ENCODE measurements at places on chromosomes 1 and 21.

GRCh38 chr21:36716836-36717235, 17.9 kb downstream of the SIM2 start:
- no peak for DNase-seq

DNA sequence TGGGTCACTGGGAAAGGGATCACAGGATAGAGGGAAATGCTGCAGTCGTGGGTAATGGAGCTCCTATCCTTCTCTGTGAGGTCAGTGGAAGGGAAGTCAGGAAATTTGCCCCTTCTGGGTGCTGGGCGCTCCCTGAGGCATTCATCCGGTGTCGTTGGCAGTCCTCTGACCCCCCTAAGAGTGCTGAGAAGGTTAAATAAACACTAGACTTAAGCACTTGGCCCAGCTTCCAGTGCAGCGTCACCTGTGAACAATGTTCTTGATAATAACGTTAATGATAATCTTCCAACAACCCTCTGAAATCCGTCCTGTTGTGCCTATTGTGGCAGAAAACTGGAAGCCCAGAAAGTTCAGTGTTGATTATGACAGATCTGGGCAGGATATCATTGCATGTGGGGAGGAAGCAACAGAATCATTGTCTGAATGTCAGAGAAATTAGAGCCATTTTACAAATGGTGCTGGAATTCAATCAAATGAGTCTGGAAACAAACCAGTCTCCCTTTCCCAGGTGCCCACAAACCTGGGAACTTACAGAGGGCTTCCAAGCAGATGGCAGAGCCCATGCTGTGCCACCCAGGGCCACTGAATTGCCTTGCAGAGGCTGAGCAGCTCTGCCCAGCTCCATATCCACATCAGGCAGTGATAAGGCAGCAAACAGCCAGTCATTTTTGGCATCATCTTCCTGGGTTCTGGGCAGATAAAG, 216.8 kb downstream of the KAZN start:
- DNase-seq, result no peak

GRCh38 chr1:10634428-10635084, 159.8 kb downstream of the PEX14 start:
- DNase-seq, result no peak

DNA sequence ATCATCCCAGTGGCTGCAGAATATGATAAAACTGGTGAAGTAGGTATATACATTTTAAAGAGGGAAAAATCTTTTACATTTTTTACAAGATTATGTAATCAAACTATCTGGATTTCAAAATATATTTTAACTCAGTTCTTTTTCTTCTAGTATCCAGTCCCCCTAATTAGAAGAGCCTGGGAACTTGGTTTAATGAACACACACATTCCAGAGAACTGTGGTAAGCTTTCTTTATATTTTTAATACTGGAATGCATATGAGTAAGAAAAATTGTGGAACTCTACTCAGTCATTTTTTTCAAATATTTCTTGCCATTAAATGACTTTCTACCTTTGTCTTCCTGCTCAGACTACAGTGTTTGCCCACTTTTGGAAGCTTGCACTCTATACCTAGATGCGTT, 8.2 kb downstream of the ACADM start:
- no peak for DNase-seq

DNA sequence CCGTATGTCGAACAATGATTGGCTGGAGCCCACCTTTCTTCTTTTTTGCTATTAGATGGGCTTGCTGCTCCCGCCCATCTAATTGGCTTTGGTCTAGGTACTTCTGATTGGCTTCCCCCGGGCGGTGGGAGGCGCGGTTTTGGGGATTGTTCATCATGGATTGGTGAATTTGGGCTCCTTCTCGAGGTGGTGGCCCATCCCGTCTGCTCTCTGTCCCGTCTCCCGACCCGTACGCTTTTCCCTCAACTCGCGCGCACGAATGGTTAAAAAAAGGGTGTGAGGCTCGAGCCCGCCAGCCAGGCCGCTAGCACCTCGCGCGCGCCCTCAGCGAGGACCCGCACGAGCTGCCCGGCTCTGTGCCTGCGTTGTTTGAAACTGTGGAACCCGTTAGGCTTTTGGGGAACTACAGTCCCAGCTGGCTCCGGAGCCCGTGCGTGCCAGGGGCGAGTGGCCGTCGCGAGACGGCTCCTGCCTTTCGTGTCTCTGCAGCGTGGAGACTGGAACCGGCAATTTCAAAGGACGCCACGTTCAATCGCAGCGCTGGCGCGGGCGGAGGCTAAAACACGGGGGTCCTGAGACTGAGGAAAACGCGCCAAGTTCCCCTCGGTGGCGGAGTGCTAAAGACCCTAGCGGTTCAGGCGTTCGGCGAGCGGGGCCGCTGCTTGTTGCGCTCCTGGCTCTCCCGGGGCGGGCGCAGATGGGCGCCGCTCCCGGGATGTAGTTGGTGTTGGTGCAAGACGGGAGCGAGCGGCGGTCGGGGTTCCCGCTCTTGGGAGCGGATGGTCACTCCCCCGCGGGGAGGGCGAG, at the start of gene USP1:
TSS of gene USP1 (plus strand) at position 584 of the 807 bp plus-strand sequence. CDS start 2,819 bp downstream, outside the sequence.
- peak; percentile 98 for DNase-seq

GRCh38 chr1:27570784-27571183, 33.2 kb downstream of the AHDC1 start:
- no peak for DNase-seq

- no peak for DNase-seq
These were observed 711 bp upstream of the TESK2 start for GRCh38 chr1:45491487-45492260.

- DNase-seq, result no peak
These were observed 394.3 kb downstream of the TGFB2 start for GRCh38 chr1:218739426-218739825.

DNA sequence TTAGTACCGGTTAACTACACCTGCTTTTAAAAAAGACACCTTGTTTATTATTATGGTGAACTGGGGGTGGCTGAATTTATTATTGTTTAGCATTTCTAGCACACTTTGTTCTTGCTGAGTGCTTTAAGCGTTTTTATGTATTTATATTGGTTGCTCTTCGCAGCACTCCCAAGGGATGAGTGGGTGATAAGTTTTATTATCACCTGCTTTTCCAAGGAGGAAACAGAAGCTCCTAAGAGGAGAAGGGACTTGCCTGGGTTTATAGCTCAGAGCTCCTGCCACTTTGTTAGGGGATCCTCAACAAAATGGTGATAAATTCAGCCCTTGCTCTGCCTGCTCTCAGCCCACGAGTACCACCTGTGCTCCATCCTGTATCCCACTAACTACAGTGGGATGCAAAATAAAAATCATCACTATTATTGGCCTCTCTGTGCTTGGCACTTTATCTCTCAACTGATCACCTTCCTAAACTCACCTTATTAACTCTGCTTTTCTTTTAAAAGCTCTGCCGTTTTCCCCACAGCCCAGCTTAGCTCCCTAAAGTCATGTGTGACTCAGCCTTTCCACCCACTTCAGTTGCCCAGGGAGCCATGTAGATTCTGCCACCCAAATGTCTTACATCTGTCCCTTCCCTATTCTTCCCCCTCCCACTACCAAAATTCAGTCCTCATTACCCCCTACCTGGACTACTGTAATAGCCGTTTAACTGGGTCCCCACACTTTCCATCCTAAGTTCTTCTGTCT, 44.5 kb downstream of the BCL9 start:
- no peak for DNase-seq

DNA sequence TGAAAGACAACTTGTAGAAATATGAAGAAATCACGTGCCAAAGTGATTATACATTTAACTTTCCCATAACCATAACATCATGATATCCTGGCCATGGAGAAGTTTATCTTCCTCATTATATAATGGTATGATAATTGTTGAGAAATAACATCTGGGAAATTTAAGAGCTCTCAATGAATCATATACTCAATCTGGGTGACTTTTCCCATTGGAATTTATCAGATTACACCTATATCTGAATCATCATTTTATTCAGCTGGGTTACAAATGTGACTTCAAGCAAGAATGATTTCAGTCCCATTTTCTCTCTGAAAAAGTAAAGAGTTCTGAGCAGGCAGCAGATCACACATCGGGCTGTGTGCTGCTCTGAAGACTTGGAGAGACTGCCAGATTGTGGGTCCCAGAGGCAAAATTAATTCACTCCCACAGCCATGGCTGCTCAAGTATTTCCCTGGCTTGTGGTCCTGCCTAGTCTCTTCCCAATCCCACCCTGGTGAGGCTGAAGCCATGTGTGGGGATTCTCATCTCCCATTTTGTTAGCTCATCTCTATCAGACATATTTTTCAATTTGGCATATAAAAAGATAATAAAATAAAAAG, 278.0 kb downstream of the MRPL39 start:
- no peak for DNase-seq

GRCh38 chr1:2349806-2350205, 41.5 kb downstream of the MORN1 start:
- DNase-seq, result no peak

DNA sequence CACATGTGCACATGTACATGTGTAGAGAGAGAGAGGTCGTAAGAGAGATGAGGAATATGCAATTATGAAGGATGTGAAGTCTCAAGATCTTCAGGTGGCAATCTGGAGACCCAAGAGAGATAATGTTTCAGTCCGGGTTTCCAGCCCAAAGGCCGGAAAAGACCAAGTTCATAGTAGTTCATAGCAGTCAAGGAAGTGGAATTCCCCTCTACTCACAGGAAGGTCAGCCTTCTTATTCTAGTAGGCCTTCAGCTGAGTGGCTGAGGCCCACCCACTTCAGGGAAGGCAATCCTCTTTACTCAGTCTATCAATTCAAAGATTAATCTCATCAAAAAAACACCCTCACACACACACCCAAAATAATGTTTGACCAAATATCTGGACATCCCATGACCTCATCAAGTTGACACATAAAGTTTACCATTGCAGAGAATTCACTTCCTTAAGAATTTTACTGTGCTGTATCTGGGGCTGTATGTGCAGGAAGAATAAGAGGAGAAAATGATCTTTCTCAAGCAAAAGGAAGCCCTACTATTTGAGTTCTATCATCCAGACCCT, 114.6 kb downstream of the TNFSF18 start:
- DNase-seq, result no peak

DNA sequence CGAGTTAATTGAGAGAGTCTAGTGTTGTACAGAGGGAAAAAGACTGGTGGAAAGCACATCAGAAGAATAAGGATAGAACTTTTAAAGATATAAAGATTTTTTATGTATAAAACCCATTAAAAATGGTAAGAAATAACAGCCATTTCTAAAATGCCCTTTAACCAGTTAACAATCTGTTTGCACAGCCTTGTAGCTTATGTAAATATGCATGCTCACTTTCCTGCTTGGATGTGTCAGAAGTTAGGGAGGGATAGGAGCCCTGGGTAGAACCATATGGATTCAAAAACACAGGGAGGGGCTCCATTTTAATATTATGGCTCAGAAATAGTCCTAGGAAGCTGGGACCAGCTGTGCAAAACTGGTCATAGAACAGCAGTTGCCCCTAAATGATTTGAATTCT, 4.5 kb upstream of the EDEM3 start:
- DNase-seq, result no peak

DNA sequence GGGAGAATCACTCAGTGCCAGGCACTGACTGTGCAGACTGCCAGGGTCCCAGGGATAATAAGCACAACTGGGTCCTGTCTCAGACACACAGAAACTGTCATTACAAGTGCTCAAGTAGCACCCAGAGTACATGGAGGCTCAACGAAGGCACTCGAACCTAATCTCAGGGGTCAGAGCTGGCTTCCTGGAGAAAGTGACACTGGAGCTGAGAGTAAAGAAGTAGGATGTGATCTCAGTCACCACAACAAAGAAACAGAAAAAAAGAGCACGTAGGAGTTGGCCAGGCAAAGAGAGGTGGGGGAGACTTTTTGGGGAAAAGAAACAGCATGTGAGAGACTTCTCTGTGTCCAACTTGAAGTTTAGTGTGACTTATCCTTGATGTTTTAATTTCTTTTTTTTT, 1.3 kb downstream of the CATSPER4 start:
- DNase-seq, result no peak
